ENCODE measurements at places on chromosomes 16 and 17.

- no peak overlapping the region for H3K27ac ChIP-seq
- H3K27me3 ChIP-seq = no peaks in the 10 kb centered on the region
- H3K36me3 ChIP-seq = no peaks in the 10 kb centered on the region
- no peak overlapping the region for H3K4me3 ChIP-seq
Measured at GRCh38 chr17:77442976-77443747, 302.4 kb downstream of the SEC14L1 start.

- H3K4me1 ChIP-seq = peaks cover 4% of the 10 kb centered on the region
- H3K4me3 ChIP-seq = no peak overlapping the region
- H3K27me3 ChIP-seq = peaks cover 29% of the 10 kb centered on the region
- H3K27ac ChIP-seq = no peak overlapping the region
Measured at GRCh38 chr17:82370471-82371332, 863 bp upstream of the UTS2R start.

GRCh38 chr17:39828443-39828842 is 35.7 kb downstream of the IKZF3 start:
- H3K4me3 ChIP-seq = no peak overlapping the region
- no peaks in the 10 kb centered on the region for H3K4me1 ChIP-seq
- DNase-seq = no peak
- H3K27me3 ChIP-seq = no peaks in the 10 kb centered on the region
- H3K27ac ChIP-seq = no peak overlapping the region

DNA sequence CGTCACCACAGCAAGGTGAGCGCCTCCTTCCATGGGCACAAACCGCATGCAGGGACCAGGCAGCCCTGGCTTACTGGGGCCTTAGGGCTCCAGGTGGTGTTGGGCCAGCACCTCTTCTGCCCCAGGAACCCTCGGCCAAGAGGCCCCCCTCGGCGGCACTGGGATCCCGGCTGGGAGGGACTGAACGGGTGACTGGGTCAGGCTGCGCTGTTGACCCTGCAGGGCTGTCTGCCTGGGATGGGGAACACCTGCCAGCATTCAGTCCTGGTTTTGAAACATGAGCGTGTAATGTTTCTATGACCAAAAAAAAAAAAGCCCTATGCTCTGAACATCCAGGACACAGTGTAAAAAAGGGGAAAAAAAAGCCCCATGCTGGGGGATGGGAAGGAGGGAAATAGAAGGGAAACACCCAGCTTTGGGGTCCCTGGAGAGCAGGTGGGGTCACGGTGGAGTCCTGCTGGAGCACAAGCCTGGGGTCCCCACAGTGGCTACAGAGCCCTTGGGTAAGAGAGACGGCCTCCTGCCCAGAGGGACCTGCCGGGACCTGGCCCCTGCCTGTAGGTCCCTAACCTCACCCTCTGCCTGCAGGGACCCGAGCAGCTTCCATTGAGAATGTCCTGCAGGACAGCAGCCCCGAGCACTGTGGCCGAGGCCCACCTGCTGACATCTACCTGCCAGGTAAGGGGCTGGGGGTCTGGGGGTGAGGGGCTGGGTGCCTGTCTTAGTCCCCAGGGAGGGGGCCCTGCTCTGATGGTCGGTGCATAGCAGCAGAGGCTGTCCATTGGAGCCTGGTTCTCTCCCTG is 9.9 kb upstream of the NUDT16L1 start:
- no peaks in the 10 kb centered on the region for H3K36me3 ChIP-seq
- peaks cover 18% of the 10 kb centered on the region for H3K4me1 ChIP-seq
- peak overlapping the region; percentile 5 for H3K4me3 ChIP-seq
- peak overlapping the region; percentile 96 for H3K27ac ChIP-seq
- no peaks in the 10 kb centered on the region for H3K27me3 ChIP-seq

DNA sequence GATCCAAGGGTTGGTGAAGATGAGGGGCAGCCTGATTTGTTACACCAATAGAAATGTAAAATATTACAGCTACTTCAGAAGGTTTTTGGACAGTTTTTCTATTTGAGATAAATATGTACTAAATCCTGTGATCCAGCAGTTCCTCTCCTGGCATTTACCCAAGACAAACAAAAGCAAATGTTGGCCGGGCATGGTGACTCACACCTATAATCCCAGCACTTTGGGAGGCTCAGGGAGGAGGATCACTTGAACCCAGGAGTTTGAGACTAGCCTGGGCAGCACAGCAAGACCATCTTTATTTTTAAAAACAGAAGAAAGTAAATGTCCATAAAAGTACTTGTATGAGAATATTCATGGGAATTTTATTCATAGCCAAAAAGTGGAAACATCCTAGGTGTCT is 64.8 kb upstream of the MRC2 start:
- H3K27ac ChIP-seq = no peak overlapping the region
- H3K36me3 ChIP-seq = no peaks in the 10 kb centered on the region
- no peaks in the 10 kb centered on the region for H3K4me1 ChIP-seq
- H3K4me3 ChIP-seq = no peak overlapping the region

- no peak for DNase-seq
- H3K27me3 ChIP-seq = no peaks in the 10 kb centered on the region
- no peaks in the 10 kb centered on the region for H3K4me1 ChIP-seq
- peaks cover 6% of the 10 kb centered on the region for H3K36me3 ChIP-seq
- no peak overlapping the region for H3K27ac ChIP-seq
- H3K4me3 ChIP-seq = no peak overlapping the region
Measured at GRCh38 chr16:88730632-88731607, 24.6 kb downstream of the CTU2 start.

- H3K4me3 ChIP-seq = no peak overlapping the region
- H3K27me3 ChIP-seq = no peaks in the 10 kb centered on the region
- no peaks in the 10 kb centered on the region for H3K4me1 ChIP-seq
- no peak for DNase-seq
Measured at GRCh38 chr17:2158396-2158780, 103.5 kb downstream of the HIC1 start.

DNA sequence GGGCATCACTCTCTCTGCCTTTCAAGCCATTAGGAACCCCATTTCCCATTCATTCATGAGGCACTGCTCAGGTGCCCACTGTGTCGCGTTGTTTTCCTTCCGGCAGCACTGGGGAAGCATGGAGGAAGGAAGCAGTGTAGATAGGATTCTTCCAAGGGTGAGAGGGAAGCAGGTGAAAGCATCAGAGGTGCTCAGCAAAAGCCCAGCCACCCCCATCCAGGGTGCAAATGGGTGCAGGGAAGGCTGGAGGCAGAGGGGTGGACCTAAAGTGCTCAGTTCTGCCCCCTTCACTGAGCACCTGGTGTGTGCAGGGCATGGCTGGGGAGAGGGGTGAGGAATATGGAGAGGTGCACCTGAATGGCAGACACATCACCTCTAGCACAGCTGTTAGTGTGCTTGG is 3.4 kb upstream of the NXPH3 start:
- no peaks in the 10 kb centered on the region for H3K36me3 ChIP-seq
- no peaks in the 10 kb centered on the region for H3K4me1 ChIP-seq
- no peak for DNase-seq
- H3K4me3 ChIP-seq = no peak overlapping the region

DNA sequence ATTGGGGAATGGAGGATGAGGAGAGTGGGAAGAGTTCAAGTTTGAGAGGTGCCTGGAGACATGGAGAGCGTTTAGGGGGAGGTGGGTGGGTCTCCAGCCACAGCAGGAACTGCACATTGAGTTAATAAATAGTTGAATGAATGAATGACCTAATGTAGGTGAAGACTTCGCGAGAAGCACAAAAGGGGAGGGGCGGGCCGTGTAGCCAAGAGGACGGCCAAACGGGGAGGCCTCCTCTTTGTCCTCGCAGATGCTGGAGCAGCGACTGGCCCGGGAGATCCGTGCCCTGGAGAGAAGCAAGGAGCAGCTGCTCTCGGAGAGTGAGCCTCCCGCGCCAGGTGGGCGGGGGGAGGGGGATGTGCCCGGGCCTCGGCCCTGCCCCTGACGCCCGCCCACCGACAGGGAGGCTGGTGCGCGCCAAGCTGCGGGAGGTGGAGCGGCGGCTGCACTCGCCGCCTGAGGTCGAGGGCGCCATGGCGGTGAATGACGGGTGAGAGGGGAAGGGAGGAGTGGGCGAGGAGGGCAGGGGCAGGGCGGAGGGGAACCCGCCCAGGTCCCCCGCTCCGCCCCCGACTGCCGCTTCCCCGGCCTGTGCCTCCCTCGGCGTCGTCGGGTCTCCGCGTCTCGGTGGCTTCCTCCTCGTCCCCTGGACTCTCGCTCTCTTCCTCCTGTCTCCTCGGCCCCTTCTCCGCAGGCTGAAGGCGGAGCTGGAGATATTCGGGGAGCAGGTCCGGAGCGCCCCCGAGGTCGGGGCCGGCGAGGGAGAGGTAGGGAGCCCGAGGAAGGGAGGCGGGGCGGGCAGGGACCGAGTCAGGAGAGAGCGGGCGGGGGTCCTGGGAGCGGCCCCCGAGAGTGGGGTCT is 12.9 kb downstream of the SYCE1L start:
- peak overlapping the region; percentile 59 for H3K4me3 ChIP-seq
- H3K27me3 ChIP-seq = no peaks in the 10 kb centered on the region
- H3K4me1 ChIP-seq = peaks cover 4% of the 10 kb centered on the region

DNA sequence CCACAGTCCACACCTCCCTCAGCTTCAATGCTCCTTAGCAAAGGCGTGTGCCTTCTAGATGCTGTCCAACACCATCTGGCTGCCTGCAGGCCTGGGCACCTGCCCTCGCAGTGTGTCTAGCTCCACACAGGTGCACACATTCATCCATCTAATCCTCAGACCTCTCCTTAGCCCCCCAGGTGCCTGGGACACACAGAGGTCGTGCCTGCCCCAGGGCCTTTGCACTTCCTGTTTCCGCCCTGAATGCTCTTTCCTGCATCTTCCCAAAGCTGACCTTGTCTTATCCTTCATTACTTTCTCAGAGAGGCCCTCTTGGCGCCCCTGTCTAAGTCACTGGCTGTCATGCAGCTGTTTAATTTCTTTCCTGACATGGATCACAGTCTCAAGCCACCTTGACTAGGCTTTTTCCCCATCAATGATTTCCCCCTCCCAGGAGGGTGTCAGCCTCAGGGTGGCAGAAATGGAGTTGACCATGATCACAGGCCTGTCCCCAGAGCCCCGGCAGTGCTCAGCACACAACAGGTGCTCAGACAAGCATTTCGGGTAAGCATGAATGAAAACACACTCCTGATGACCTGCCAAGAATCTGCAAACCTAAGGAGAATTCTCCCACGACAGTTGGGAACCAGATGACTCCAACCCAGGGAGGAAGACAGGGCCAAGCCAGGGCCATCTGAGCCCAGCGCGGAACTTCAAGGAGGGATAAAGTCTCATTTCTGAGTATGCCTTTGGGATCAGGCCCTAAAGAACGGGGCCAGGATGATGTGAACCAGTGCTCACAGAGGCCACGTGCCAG is 76.3 kb downstream of the LITAF start:
- H3K4me1 ChIP-seq = no peaks in the 10 kb centered on the region
- no peak overlapping the region for H3K27ac ChIP-seq

Data from prostate gland (tissue), 2 donors.